ENCODE measurements at places on chromosomes 16 and 17. TPM values are rescaled to one million over a fixed set of nuclear protein-coding genes. Genes with fewer than 3 reads are reported as not detected.

The PDILT gene
- not detected for polyA plus RNA-seq

The ALOX15 gene
- polyA plus RNA-seq, result not detected

The WNT3 gene
- not detected for polyA plus RNA-seq

The CPHXL2 gene
- polyA plus RNA-seq, result not detected

The COX6A2 gene
- polyA plus RNA-seq, result not detected

The MAP2K6 gene
- 28.9 TPM for polyA plus RNA-seq

The NATD1 gene
- polyA plus RNA-seq, result 13.6 TPM

The KRTAP4-1 gene
- polyA plus RNA-seq, result not detected

The ABI3 gene
- 43.2 TPM for polyA plus RNA-seq

The ZNF423 gene
- polyA plus RNA-seq, result not detected

The SOX15 gene
- 1.2 TPM for polyA plus RNA-seq

The DLX4 gene
- polyA plus RNA-seq, result 0.20 TPM

Data from CD14-positive monocyte (primary cell).